ENCODE measurements at places on chromosomes 3 and 15.

- no peak for DNase-seq
Observed at GRCh38 chr3:11534011-11534792, 109.5 kb downstream of the VGLL4 start.

GRCh38 chr3:130709671-130710070 lies 37.0 kb downstream of the PIK3R4 start:
- no peak for DNase-seq

DNA sequence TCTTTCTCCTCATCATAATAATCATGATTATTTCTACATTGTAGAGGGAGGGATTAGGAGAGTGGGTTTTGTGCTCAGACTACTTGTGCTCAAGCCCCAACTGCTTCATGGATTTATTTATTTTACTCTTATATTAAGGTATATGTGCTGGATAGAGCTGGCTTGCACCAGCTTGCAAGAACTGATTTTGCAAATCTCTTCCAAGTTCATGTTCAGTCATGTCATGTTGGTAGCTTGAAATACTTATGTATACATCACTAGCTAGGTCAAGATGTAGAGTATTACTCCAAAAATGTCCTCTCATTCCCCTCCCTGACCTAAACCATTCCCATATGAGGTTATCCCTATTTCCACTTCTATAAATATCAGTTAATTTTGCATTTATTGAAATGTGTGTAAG lies 293.9 kb upstream of the RBMS3 start:
- no peak for DNase-seq

GRCh38 chr3:124761250-124761796 lies 31.1 kb downstream of the UMPS start:
- peak; percentile 57 for DNase-seq

DNA sequence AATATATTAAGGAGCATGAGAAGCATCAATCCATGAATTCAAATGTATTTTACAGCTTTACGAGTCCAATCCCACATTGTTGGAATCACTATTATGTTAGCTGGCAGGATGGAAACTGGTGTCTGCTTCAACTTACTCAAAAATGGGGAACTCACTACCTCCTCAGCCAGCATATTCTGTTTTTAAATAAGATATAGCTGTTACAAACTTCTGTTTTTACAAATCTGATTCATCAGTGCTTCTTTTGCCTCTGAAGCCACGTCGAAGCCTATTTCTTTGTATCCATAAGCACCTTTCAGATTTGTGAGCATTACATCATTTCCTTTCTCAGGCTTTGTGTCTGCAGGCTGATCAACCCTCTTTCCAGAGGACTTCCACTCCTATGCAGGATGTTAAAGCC lies 105.9 kb downstream of the TPRG1 start:
- DNase-seq, result no peak

DNA sequence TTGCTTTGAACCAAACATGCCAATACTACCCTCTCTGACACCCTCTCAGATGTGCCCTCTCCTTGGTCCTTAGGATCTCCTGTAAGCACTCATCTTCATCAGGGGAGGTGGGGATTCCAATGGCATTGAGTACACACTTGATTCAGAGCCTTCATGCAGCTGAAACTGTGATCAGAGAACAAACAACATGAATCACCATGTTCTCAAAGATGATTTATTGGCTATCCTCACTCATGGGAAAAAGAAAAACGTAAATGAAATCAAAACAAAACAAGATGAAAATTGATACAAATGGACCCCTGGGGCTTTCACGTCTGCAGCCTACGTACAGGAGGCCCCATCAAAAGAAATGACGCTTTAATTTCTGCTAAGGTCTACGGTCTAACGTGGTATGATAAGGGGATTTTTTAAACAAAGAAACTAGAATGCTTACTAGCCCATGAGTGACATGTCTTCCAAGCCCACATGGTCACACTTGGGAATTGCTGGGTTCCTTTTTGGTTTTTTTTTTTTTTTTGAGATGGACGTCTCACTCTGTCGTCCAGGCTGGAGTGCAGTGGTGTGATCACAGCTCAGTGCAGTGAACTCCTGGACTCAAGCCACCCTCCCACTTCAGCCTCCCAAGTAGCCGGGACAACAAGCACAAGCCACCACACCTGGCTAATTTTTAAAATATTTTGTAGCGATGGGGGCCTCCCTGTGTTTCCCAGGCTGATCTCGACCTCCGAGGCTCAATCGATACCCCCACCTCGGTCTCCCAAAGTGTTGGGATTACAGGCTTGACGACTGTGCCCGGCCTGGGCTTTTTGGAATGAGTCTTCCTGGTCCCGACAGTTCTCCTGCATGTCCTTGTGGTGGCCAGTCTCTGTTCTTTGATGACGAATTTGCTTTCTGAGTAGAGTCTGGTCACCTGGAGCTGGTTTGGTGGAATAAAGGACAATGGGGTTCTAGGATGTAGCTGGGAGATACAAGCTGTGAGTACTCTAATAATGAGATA lies 202.6 kb downstream of the XXYLT1 start:
- no peak for DNase-seq

GRCh38 chr3:139695007-139695406 lies 17.2 kb upstream of the NMNAT3 start:
- no peak for DNase-seq

- DNase-seq, result no peak
Observed at GRCh38 chr3:8524249-8524648, 22.6 kb downstream of the LMCD1 start.

DNA sequence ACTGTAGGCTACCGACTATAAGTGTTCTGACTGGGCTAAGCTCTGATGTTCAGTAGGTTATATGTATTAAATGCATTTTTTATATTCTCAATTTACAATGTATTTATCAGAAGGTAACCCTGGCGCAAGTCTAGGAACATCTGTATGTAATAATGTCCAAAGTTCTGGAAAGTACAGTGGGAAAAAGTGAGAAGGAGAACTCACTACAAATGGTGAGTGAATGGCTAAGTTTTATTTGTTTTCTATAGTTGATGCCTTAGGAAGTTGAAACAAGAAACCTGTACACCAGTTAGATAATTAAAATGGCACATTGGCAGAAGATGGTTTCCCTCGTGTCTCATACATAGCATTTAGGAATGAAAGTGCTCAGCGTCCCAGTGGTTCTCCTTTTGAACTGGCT lies 333.4 kb upstream of the THRB start:
- DNase-seq, result no peak

GRCh38 chr3:33749546-33750210 lies 31.6 kb upstream of the CLASP2 start:
- DNase-seq, result no peak

DNA sequence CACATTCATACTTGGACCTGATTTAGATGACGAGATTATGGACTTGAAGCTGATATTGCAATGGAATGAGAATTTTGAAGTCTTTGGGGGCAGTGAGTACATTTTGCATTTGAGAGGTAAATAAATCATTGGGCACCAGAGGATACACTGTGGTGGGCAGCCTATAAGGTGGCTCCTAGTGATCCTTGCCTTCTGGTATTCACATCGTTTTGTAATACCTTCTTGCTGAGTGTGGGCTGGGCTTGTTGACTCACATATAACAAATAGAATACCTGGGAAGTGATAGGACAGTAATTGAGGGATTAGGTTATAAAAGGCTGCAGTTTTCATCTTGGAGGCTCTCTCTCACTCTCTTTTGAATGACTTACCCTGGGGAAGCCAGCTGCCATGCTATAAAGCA lies 605.5 kb upstream of the KCNMB2 start:
- DNase-seq, result no peak

GRCh38 chr3:4406746-4407568 lies 60.1 kb downstream of the SUMF1 start:
- DNase-seq, result no peak

DNA sequence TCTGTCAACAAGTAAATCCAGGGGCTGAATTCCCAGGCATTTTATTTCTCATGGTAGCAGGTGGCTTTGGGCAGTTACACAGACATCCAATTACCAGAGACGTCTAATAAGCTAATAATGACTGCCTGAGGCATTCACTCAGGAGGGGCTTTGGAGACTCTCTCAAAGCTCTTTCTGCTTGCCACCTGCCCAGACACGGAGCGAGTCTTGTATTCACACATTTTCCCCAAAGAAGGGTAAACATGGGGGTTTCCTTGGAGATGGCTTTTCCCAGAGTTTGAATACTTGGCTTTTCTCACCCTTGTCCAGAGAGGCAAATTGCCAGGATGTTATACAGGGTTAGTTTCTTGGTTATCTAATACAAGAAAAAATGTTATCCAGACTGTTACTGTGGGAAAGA lies 132.6 kb downstream of the DIPK2A start:
- no peak for DNase-seq

GRCh38 chr3:42265059-42265991 lies 660 bp downstream of the CCK start:
- no peak for DNase-seq

DNA sequence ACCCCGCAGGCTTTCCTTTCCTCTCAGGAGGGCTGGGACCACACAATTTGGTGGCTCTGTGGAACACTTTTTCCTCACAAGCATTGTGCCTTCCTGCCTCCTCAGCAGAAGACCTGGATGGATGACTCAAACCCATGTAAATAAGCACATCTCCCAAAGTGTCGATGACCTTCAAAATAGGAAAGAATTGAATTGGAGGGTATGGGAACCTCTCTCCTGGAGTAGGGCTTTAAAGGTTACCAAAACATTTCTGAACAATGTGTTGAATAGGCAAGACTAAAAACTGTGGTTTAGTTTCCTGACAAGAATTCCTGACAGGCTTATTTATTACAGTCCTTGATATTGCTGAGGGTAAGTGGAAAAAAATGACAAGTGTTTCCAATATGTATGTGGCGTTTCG lies 118.2 kb downstream of the ALDH1A2 start:
- DNase-seq, result no peak

GRCh38 chr3:194275291-194275690 lies 75.8 kb downstream of the CPN2 start:
- no peak for DNase-seq

DNA sequence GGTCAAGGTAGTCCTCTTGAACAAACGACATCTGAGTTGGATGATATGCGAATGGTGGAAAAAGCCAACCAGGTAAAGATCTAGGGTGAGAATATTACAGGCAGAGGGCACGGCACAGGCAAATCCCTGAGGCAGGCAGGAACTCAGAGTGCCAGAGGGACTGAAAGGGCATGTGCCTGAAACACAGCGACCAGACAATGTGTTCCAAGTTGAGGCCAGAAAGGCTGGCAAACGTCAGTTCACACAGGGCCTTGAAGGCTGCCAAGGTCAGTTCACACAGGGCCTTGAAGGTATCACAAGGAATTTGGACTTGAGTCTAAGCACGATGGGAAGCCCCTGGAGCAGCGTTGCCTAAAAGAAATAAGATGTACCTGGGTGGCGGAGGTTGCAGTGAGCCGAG lies 20.1 kb downstream of the HES1 start:
- no peak for DNase-seq

GRCh38 chr15:67504056-67504455 lies 16.9 kb upstream of the C15orf61 start:
- no peak for DNase-seq

DNA sequence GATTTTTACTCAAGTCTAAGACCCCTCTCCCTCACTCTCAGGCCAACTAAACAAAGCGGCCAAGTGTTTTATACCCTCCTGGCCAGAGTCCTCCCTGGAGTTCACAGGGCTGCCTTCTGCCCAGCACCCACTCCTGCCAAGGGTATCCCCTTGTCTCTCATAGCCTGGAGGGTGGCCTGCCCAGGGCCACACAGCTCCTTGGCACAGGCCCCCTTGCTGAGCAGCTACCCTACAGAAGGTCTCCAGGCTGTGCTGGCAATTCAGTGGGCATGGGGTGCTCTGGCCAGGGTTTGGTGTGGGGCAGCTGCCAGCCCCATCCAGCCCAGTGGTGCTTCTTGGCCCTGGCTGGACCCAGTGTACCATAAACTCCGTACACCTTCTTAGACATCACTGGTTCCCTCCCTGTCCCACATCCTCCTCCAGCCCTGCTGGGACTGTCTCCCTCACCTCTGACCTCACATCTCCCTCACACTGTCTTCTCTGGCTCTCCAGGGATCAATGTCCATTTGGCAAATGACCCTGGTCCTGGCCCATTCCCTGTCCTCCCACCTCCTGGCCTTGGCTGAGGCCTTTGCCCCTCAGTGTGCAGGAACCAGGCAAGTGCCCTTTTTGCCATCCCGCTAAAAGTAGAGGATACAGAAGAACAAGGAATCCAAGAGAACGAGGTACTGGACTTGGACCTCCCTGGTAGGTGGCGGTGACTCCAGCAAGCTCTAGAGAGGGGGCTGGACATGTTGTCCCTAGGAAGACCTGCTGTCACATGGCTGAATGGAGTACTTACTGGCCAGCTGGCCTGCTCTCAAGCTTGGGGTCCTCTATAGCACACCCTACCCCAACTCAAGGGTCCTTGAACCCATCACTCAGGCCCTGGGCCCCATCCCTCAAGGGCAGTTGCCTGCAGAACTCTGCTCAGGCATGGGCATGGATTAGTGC lies 50.0 kb upstream of the TRPM1 start:
- DNase-seq, result no peak

GRCh38 chr3:5205165-5205941 lies 17.8 kb downstream of the EDEM1 start:
- no peak for DNase-seq

GRCh38 chr3:147361454-147362420 lies 44.6 kb downstream of the ZIC4 start:
- DNase-seq, result no peak

DNA sequence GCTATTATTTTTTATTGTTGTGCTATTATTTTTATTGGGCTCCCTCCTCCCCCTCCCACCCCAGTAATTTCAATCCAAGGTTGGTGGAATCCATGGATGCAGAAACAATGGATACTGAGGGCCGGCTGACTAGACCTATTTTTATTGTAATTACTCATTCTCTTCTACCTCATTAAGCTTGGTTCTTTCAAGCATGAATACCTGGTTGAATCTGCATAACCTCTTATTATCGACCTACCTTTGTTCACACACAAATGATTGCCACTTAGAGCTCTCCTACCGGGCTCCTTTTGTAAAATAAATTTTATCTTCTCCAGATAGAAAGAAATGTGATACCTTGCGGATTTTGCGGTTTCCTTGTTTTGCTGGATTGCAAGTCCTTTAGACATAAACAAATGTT lies 31.6 kb downstream of the BTD start:
- no peak for DNase-seq

DNA sequence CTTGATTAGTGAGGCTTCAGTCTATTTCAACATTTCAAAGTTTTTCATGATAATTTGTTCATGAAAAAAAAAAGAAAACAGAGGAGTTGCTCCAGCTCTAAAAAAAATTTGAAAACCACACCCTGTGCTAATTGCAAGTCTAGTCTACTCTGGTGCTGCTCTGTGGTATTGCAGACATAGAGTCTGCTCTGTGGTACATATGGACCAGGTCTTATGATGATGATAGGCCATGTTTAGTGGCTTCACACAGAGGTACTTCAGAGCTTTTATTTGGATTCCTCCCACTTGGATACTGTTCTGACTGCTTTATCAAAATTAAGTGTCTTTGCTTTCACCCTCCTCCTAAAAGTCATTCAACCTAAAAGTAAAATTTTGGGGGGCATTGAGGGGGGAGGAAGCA lies 160.8 kb downstream of the ALCAM start:
- no peak for DNase-seq
